ENCODE measurements at places on chromosomes 11 and 22.

DNA sequence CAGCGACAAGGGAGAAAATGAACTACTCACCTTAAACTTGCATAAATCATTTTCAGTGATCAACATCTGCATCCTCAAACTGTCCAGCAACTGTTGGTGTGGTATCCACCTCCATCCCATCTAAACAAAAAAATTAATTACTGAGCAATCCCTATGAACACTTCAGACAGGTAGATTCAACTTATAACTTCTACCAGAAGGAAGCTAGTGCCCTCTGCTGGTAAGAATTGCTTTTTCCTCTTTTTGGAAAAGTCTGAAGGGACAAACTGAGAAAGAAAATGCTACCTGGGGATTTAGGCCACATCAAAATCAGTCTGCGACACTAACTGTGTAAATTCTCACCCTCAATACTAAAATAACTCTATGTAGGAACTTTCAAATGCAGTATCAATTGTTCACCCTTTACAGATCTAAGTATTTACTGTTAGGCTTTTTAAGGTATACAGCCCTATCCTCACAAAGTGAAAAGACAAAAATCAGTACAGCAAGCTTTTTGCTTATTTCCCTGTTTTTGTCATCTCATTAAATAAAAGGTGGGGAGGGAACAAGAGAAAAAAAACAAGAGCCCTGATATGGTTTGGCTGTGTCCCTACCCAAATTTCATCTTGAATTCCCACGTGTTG is 17.9 kb downstream of the CLNS1A start:
- no peak for DNase-seq
- H3K36me3 ChIP-seq: peaks cover 81% of the 10 kb centered on the region
- no peaks in the 10 kb centered on the region for H3K4me1 ChIP-seq
- no peak overlapping the region for H3K4me3 ChIP-seq

DNA sequence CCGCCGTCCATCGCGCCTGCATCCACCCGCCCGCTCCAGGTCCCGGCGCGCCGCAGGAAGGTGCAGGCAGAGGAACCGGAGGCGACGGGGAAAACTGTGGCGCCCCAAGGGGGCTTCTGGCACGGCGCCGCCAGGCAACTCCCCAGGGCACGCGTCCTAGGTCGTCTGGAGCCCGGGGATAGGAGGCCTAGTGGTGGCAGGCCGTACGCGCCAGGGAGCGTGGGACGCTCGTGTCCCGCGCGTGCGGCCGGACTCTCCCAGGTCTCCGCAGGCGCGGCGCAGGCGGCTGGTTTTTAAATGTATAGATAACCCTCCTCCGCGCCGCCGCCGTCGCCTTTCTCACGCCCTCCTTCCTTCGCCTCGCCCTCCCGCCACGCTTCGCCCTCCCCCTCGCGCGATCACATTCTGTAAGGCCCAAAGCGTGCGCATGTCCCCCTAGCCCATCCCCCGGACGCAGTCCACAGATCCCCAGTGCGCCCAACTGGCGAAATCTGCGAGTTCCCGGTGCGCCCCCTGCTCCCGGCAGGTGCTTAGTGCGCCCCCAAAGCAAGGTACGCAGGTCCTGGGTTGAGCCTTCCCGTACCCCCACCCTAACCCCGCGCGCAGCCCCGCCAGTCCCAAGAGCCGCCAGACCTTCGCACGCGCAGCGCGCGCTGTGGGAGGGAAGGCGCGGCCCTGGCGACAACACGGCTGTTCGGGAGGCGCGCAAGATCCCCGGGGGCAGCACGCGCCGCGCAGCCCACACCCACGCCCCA is at the start of gene ASCL2:
ASCL2 (minus strand) TSS at position 267 of the 755 bp plus-strand sequence; CDS start at position 11, 256 bp downstream.
- H3K27me3 ChIP-seq: peaks cover 93% of the 10 kb centered on the region
- no peak for DNase-seq
- H3K4me3 ChIP-seq: peak within 1 kb of the TSS; percentile 64
- H3K4me1 ChIP-seq: peaks cover 27% of the 10 kb centered on the region
- H3K27ac ChIP-seq: peak within 1 kb of the TSS; percentile 33
- no peaks in the 10 kb centered on the region for H3K36me3 ChIP-seq

DNA sequence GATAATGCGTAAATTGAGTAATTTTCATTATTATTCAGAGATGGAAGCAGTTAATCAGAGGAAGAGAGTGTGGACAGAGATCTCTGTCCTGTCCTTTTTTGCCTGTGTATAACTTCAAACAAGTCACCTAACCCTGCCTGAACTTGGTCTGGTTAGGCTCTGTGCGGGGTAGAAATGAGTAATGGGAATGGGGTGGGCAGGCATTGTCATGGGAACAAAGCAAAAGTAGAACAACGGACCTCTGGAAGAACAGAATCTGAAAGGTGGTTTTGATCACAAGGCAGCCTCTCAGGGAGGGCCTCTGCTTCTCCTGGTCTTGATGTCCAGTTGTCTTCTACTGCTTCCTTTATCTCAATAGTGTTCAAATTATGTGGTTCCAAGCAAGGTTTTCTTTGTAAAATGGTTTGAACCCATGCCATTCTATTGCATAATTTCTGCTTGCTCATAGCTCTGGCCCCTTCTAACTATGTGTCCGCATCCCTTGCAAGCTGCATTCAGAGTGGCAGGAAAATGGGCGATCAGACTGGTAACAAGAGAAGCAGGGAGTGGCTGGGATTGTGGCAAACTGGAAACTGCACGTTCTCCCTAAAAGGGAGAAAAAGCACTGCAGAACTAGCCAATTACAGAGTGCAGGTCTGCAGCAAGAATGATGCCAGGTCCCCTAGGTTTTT is 76.1 kb downstream of the PRR5L start:
- no peak overlapping the region for H3K27ac ChIP-seq
- H3K27me3 ChIP-seq: peaks cover 66% of the 10 kb centered on the region
- no peak overlapping the region for H3K4me3 ChIP-seq
- DNase-seq: no peak
- H3K4me1 ChIP-seq: peaks cover 14% of the 10 kb centered on the region
- no peaks in the 10 kb centered on the region for H3K36me3 ChIP-seq

GRCh38 chr11:116641561-116642045 is 131.2 kb downstream of the BUD13 start:
- H3K36me3 ChIP-seq: no peaks in the 10 kb centered on the region
- no peaks in the 10 kb centered on the region for H3K4me1 ChIP-seq
- no peak overlapping the region for H3K4me3 ChIP-seq
- H3K27me3 ChIP-seq: peaks cover 80% of the 10 kb centered on the region

DNA sequence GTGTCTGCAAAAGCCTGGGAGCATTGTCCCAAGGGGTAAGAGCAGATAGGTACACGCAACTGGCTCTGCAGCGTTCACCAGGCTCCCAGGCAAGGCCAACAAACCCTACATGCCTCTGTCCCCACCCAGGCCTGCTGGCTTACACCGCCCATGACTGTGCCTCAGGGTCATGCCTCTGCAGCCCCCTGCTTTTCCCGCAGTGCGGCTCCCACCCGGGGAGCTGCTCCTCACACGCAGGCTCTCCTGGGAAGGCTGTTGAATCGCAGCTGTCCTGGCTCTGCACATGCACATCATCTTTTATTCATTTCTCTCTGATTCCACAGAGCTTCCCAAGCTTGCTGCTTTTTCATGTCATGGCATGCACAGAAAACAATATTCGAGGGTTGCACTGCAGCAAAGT is 29.2 kb upstream of the B3GAT1 start:
- H3K4me1 ChIP-seq: no peaks in the 10 kb centered on the region
- H3K36me3 ChIP-seq: no peaks in the 10 kb centered on the region
- H3K4me3 ChIP-seq: no peak overlapping the region
- peaks cover 75% of the 10 kb centered on the region for H3K27me3 ChIP-seq

DNA sequence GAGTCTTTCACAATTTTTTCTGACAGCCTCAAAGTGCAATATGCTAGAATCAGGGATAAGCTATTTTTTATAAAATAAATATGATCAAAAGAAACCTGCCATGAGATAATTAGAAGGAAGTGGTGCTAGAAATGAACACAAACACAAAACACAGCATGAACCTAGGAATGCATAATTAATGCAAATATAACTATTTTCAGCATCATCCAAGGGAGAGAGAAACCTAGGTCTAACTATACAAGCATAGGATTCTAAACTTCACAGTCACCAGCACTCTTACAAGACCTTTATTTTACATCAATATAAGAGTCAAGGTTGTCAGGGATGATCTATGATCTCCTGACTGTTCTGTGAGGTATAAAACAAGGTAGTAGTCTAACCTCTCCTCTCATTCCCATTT is 29.2 kb downstream of the TTC28 start:
- H3K36me3 ChIP-seq: no peaks in the 10 kb centered on the region
- H3K4me1 ChIP-seq: no peaks in the 10 kb centered on the region
- H3K27ac ChIP-seq: no peak overlapping the region
- no peak for DNase-seq
- no peak overlapping the region for H3K4me3 ChIP-seq
- H3K27me3 ChIP-seq: no peaks in the 10 kb centered on the region

- no peak overlapping the region for H3K27ac ChIP-seq
- DNase-seq: no peak
- H3K36me3 ChIP-seq: no peaks in the 10 kb centered on the region
- H3K4me1 ChIP-seq: peaks cover 5% of the 10 kb centered on the region
- H3K27me3 ChIP-seq: no peaks in the 10 kb centered on the region
- no peak overlapping the region for H3K4me3 ChIP-seq
These were observed 50.9 kb upstream of the RRAS2 start for GRCh38 chr11:14409891-14410290.

All from left ventricle myocardium inferior (tissue), 1 donor.